Stimulated activated CD4-positive, alpha-beta T cell treated with anti-CD3 and anti-CD28 coated beads, Interleukin-15, amount 100 ng/mL, for 1 hour (primary cell): ENCODE measurements at places on chromosomes 3 and 15.
A peak's percentile ranks its signal among the peaks of the same experiment; 100 is the strongest.

DNA sequence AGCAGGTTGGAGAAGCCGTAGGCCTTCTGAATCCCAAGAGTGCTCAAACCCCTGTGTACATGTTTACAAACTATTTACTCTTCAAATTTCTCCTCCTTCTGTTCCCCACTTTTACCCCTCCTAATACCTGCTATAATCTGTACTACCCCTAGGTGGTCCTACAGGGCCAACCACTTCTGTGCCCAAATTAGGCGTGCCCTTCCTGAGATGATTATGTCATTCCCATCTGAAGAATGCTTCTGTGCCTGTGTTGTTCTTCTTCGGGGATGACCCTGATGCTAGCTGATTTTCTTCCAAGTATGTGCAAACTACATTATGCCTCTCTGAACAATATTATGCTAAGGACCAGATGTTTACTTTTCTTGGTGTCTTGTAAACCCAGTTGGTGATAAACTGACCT lies 20.5 kb downstream of the RBP2 start:
- DNase-seq: no peak

DNA sequence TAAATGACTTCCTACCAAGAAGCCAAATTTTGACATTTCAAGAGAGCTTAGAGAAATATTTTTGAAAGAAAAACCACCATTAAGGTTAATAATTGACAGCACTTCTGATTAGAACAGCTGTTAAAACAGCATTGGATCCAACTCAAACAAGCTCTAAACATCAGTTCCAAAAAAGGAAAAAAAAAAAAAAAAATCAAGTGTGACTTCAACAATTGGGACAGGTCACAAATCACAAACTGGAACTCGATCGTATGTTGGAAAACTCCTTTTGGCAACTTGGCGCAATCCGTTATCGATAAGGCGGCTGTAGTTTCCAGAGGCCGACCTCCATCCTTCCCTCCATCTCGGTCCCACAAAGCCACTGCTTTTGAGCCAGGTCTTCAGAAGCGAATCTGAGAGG lies 17.8 kb downstream of the TLE3 start:
- no peak for DNase-seq

DNA sequence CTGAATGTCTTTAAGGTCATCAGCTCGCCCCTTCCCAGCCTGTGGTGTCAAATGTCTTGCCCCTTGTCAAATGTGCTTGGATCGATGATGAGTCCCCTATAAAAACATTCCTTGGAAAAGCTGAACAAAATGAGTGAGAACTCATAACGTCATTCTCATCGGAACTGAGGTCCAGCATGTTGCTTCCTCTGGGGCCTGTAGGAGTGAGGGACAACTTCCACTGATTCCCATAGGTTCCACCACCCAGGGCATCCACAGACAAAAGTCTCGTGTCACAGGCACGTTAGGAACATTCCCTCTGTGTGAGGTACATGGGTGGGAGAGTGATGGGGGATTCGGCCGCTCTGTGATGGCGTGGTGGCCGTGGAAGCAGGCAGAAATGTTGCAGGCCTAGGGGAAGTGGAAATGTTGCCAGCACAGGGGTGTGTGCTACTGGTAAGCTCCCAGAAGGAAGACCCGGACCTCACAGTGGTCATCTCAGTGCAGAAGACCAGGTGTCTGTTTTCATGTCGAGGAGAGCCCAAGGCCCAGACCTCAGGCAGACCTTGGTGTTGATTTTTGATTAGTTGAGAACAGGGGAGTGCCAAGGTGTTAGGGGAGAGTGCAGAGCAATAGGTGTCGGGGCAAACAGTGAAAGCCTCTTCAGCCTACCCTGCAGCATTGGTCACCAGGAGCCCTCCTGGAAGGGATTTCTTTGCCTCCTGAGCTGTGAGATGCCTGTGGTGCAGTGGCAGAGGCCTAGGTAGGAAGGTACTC lies 96.8 kb downstream of the SNRPN start:
- no peak for DNase-seq

GRCh38 chr15:40846841-40847222 lies 3.0 kb downstream of the SPINT1 start:
- DNase-seq: no peak

- no peak for DNase-seq
Measured at GRCh38 chr15:81511138-81511537, 137.1 kb upstream of the TMC3 start.

GRCh38 chr3:169563775-169564059 lies 99.8 kb downstream of the MECOM start:
- no peak for DNase-seq

GRCh38 chr3:129034642-129035041 lies 25.9 kb upstream of the GP9 start:
- no peak for DNase-seq

DNA sequence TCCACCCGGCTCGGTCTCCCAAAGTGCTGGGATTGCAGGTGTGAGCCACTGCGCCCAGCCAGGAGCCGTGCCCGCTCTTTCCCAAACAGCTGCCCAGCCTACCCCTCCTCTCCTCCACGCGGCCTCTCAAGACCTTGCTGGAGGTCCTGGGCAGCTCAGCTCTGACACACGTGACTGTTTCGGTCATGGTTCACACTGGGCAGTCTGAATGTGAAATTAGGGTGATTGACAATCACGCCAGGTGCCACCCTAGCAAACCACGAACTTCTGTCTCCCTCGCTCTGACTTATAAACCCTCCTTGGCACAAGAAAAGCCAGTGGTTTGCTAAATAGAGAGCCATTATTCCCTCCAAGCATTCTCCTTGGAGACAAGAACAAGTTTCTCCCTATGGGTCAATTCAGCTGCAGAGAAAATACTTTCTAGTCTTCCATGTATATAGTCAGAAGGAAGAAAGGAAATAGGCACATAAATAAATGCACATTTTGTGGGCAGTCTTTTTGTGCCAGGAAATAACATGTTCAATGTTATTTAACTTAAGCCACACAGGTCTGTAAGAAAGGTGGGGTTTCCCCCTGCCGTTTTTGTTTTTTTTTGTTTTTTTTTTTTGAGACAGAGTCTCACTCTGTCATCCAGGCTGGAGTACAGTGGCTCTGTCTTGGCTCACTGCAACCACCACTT lies 121.9 kb upstream of the MEF2A start:
- DNase-seq: no peak

- no peak for DNase-seq
Measured at GRCh38 chr15:73081321-73081958, 29.2 kb downstream of the NEO1 start.

GRCh38 chr3:28912120-28912885 lies 368.6 kb upstream of the RBMS3 start:
- no peak for DNase-seq

DNA sequence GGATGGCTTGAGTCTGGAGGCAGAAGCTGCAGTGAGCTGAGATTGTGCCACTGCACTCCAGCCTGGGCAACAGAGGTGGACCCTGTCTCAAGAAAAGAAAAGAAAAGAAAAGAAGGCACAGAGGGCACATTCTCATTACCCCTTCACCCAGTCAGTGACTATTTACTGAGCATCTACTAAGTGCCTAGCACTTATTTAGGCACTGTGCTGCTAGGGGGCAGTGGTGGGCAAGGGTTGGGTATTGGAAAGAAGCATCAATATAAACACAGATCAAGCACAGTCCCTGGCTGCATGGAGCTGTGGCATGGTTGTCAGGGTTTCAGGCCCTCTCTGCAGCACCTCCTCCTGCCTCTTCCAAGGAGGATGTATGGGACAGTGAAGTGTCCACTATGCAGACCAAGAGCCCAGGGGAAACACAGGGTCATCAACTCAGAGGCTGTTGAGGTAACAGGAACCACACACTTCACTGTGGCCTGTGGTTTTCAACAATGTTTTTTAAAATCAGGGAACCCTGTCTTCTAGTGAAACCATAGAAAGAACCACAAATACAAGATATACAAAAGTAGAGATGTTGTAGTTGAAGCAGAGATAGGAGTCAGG lies 138.5 kb downstream of the RAB11A start:
- DNase-seq: no peak

DNA sequence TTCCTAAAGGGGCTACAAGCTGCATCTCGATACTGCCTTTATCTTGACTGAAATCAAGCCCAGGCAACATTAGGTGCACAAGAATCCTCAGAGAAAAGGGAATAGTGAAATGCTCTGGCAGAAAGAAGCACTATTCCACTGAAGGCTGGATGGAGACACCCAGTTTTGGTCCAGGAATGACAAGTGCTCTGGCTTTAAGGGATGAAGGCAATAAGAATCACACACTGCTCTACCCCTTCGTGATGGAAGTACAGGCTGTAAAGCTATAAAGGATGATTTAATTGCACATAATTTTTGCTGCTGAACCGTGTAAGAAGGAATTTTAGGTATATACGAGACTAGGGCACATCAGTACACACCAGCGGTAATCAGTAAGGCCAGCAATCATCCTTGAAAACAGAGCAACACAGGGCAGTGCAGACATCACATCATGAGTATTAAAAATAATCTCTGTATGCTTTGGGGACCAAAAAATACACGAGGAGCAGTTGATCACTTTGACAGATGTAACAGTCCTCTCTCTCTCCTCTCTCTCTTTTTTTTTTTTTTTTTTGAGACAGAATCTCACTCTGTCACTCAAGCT lies 414.6 kb upstream of the TBL1XR1 start:
- no peak for DNase-seq

- no peak for DNase-seq
Measured at GRCh38 chr15:31303726-31304648, 22.6 kb upstream of the KLF13 start.

DNA sequence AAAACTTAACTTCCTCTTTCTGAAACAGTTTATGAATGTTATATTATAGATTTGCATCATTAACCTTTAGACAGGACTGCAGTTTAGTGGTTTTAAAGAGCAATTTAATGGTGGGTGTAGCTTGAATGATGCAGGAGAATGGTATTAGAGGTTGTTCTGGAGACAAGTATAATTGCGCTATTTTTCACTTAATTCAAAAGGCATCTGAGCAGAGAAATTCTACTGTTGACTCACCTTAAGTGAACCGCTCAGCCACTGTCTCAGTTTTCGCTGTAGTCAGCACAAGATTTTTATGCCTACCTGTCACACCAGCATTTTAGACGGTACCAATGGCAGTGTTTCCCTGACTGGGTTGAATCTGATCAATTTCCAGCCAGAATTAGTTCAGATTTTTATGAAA lies 348.8 kb upstream of the DCBLD2 start:
- no peak for DNase-seq

GRCh38 chr3:67624078-67624477 lies 30.3 kb downstream of the SUCLG2 start:
- no peak for DNase-seq

DNA sequence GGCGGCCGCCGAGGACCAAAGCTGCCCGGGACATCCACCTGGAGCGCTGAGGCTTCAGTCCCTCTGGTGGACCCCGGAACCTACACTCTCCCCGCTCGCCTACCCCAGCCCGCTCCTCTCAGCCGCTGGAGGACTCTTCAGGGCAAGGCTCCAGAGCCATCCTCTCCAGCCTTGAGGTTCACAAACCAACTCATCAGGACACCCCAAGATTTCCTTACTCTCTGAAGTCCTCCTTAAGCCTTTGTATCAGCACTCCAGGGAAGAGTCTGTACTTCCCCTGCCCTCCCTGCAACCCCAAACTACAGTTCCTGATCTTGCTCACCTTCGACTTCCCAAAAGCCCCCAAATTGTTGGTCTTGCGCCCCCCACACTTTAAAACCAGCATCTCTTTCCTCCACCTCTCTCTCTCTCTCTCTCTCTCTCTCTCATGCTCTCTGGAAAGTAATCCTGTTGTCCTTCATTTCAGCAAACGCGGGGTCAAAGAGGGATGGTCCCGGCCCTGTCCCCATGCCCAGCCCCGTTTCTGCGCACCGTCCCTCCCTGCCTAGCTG lies 438 bp downstream of the THBS1 start:
- DNase-seq: no peak

DNA sequence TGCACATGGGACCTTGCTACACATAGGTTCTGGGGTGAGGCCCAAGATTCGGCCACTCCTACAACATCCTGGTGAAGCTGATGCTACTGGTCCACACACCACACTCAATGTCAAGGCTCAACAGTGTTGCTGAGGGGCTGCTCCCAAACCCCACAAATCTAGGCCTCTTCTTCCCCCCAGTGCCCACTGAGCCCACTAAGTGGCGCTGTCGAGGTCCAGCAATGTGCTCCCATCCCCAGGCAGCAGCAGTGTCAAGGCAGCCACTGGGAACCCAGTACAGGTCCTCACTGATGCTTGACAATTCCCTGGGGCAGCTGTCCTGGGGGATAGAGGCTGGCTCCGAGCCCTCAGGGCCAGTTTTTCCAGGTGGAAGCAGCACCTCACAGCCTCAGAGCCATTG lies 21.5 kb downstream of the SCN5A start:
- no peak for DNase-seq

- peak; percentile 24 for DNase-seq
Measured at GRCh38 chr3:40387001-40387894, at the start of gene ENTPD3. Gene ENTPD3, plus strand, starts transcription at chr3:40387184. Its CDS starts 874 bp downstream, at chr3:40388058.

DNA sequence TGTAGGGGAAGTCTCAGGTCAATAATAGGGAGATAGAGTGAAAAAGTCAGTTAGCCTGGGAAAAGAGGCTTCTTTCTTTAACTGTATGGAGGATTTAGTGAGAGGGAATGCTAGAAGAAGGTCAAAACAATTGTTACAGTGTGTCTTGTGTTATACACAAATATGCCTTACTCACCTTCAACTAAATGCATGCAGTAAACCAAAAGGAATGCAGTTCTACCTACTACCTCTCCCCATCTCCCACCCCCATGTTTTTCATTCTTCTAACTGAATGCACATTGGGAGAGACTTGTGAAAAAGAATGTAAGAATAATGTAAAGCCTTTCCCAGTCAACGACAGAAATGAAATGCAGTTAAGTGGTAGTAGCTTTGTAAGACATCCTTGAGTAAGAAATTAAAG lies 33.8 kb downstream of the CCDC66 start:
- no peak for DNase-seq

GRCh38 chr3:20516311-20516710 lies 330.3 kb upstream of the SGO1 start:
- DNase-seq: no peak

- DNase-seq: no peak
Measured at GRCh38 chr3:182389071-182389815, 404.1 kb upstream of the ATP11B start.

- DNase-seq: no peak
Measured at GRCh38 chr15:87843312-87843711, 413.2 kb downstream of the NTRK3 start.

DNA sequence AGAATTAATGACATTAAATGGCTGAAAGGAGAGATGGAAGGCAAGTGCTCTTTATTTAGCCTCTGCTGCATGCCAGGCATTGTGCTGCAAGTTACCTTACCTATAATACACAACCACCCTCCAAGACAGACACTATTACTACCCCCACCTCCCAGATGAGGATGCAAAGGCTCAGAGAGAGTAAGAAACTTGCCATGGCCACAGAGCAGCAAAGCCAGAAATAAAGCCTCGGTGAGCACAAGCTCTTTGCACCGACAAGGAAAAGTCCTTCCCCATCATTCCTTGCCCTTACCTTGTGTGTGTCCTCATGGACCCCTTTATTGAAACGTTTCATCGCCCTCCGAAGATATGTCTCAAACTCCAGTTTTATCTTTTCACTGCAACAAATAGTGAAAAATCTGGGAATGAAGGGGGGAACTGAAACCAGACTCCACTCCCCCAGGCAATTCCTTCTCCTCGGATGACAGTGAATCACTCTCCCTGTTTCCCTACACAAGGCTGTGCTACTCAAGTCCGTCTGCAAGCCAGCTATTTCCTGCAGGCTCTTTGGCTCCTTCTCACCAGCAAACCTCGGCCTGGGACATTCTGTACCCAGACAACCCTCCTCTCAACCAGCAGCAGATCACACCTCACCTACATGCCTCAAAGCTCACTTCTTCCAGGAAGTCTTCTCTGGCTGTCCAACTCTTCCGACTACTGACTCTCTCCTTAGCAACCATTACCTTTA lies 11.4 kb downstream of the XPC start:
- no peak for DNase-seq
